T-cell (primary cell): ENCODE measurements at places on chromosomes 5 and 9.

DNA sequence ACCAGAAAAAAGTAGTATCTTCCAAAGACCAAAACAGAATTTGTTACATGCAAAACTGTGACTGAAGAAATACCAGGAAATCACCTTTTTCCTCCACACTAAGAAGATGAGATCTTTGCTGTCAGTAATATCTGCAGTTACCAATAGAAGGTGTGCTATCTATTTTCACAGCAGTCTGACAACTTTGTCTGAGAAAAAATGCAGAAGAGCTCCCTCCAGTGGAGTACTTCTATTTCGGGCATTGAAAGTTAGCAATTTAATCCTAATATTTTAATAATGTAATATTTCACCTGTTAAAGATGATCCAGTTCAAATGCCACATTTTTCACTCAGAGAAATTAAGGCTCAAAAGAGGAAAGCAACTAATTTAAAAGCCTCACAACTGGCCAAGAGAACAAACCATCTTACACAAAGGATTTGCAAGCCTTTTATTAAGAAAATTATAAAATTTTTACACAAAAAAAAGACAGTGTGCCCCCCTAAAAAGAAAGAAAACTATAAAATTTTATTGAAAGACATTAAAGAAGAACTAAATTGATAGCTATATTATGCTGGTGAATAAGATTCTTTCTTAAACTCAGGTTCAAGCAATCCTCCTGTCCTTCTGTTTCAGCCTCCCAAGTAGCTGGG, 50.6 kb downstream of the DEPDC1B start:
- H3K27me3 ChIP-seq, result no peaks in the 10 kb centered on the region
- no peak overlapping the region for H3K27ac ChIP-seq
- no peaks in the 10 kb centered on the region for H3K36me3 ChIP-seq
- H3K4me3 ChIP-seq, result no peak overlapping the region
- no peaks in the 10 kb centered on the region for H3K4me1 ChIP-seq

- H3K4me3 ChIP-seq, result no peak overlapping the region
- no peak overlapping the region for H3K27ac ChIP-seq
- H3K36me3 ChIP-seq, result no peaks in the 10 kb centered on the region
- H3K27me3 ChIP-seq, result no peaks in the 10 kb centered on the region
These were observed 18.5 kb downstream of the COL15A1 start for GRCh38 chr9:98962181-98962560.

DNA sequence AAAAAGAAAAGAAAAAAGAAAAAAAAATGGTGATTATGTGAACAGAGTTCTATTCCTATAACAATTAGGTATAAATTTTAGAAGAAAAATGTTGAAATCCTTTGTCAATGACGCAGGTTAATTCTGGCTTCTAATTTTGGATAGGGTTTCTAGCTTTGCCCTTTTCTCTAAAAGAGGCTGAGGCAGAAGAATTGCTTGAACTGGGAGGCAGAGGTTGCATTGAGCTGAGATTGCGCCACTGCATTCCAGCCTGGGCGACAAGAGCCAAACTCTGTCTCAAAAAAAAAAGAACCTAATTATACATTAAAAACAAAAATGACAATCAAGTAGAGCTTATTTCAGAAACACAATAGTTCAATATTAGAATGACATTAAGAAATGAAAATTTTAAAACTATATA, 2.9 kb downstream of the STXBP1 start:
- H3K4me1 ChIP-seq, result peaks cover 17% of the 10 kb centered on the region
- H3K27me3 ChIP-seq, result peaks cover 7% of the 10 kb centered on the region
- H3K36me3 ChIP-seq, result no peaks in the 10 kb centered on the region
- no peak overlapping the region for H3K27ac ChIP-seq
- no peak overlapping the region for H3K4me3 ChIP-seq

- peaks cover 13% of the 10 kb centered on the region for H3K4me1 ChIP-seq
- H3K27ac ChIP-seq, result no peak overlapping the region
- no peak overlapping the region for H3K4me3 ChIP-seq
- no peaks in the 10 kb centered on the region for H3K36me3 ChIP-seq
These were observed 84.5 kb downstream of the SLC1A1 start for GRCh38 chr9:4574657-4575243.

DNA sequence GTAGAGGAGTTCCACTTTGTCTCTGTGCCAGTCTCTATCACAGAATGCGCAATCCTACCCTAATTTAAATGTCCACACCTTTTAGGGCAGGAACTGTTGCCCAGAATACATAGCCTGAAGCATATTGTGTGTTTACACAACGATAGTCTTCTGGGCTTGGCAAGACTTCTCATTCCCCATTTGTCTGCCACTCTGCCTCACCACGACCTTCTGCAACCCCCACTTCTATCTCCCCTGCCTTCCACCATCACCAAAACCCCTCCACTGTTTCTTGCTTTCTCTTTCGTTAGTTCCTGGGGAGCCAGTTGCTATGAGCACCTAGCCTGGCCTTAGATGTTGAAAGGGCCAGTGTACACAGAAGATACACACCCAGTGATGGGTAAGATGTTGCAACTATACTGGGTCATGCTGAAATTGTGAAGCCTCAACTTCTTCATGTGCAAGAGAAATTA, 883 bp upstream of the RNF145 start:
- H3K27me3 ChIP-seq, result no peaks in the 10 kb centered on the region
- H3K27ac ChIP-seq, result peak overlapping the region; percentile 78
- no peak for DNase-seq
- H3K36me3 ChIP-seq, result no peaks in the 10 kb centered on the region

GRCh38 chr5:35855187-35855586, 1.5 kb upstream of the IL7R start:
- H3K27me3 ChIP-seq, result no peaks in the 10 kb centered on the region
- H3K36me3 ChIP-seq, result peaks cover 16% of the 10 kb centered on the region
- H3K27ac ChIP-seq, result peak overlapping the region; percentile 99

- H3K4me1 ChIP-seq, result no peaks in the 10 kb centered on the region
- peaks cover 7% of the 10 kb centered on the region for H3K36me3 ChIP-seq
- no peaks in the 10 kb centered on the region for H3K27me3 ChIP-seq
These were observed 44.8 kb downstream of the RCL1 start for GRCh38 chr9:4837261-4838188.

- H3K4me3 ChIP-seq, result no peak overlapping the region
- no peak overlapping the region for H3K27ac ChIP-seq
- H3K4me1 ChIP-seq, result no peaks in the 10 kb centered on the region
- H3K27me3 ChIP-seq, result no peaks in the 10 kb centered on the region
These were observed 380.7 kb downstream of the MRPS30 start for GRCh38 chr5:45189481-45189880.

GRCh38 chr5:95743232-95743631, 12.1 kb downstream of the RHOBTB3 start:
- H3K36me3 ChIP-seq, result no peaks in the 10 kb centered on the region
- no peak overlapping the region for H3K27ac ChIP-seq
- DNase-seq, result no peak

- peaks cover 22% of the 10 kb centered on the region for H3K27me3 ChIP-seq
- no peak overlapping the region for H3K4me3 ChIP-seq
- H3K4me1 ChIP-seq, result no peaks in the 10 kb centered on the region
- H3K36me3 ChIP-seq, result no peaks in the 10 kb centered on the region
- no peak for DNase-seq
These were observed 125.4 kb upstream of the BOD1 start for GRCh38 chr5:173741729-173742431.

- no peaks in the 10 kb centered on the region for H3K4me1 ChIP-seq
- no peak overlapping the region for H3K27ac ChIP-seq
- no peak overlapping the region for H3K4me3 ChIP-seq
- no peaks in the 10 kb centered on the region for H3K27me3 ChIP-seq
- DNase-seq, result no peak
These were observed 414.0 kb downstream of the ELAVL2 start for GRCh38 chr9:23412046-23412445.

- no peak overlapping the region for H3K27ac ChIP-seq
- peaks cover 5% of the 10 kb centered on the region for H3K27me3 ChIP-seq
- peak; percentile 4 for DNase-seq
- no peaks in the 10 kb centered on the region for H3K4me1 ChIP-seq
- H3K36me3 ChIP-seq, result no peaks in the 10 kb centered on the region
- H3K4me3 ChIP-seq, result no peak overlapping the region
These were observed 67.0 kb upstream of the DPYSL3 start for GRCh38 chr5:147576646-147577535.

DNA sequence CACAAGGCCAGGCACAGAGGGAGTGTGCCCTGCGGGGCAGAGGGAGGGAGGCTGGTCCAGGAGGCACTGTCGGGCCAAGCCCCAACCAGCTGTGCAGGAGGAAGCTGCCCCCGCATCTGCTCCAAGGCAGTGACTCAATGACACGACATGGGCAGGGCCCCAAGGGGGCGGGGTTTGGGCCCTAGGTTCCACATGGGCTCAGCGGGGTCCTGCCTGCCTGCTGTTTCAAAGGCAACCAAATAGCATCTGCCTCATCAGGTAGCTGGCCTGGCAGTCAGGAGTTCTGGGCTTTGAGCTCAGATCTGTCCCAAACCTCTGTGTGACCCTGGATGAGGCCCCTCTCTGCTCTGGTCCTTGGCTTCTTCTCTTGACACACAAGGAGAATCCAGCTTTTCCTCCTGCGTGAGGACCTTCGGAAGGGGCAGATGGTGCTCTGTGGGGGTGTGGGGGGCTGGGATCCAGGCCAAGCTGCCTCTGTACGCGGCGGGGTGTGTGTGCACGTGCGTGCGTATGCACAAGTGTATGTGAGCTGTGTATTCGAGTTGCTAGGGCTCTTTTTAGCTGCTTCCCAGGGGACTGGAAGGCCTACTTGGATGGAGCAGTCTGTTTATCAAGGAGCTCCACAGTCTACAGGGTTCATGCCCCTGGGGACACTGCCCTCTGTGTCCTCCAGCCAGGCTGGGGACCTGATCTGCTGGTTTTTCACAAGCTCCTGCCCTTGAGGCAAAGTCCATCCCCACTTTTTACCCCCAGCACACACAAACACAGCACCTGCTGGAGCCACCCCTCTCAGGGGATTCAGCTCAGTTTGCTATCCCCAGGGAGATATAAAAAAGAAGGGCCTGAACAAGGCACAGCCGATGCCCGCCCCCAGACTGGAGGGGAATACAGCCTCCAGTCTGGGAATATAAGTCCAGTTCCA, 138.9 kb downstream of the RGS3 start:
- no peaks in the 10 kb centered on the region for H3K27me3 ChIP-seq
- H3K4me3 ChIP-seq, result no peak overlapping the region
- no peak overlapping the region for H3K27ac ChIP-seq
- H3K4me1 ChIP-seq, result no peaks in the 10 kb centered on the region
- peaks cover 13% of the 10 kb centered on the region for H3K36me3 ChIP-seq
- no peak for DNase-seq

DNA sequence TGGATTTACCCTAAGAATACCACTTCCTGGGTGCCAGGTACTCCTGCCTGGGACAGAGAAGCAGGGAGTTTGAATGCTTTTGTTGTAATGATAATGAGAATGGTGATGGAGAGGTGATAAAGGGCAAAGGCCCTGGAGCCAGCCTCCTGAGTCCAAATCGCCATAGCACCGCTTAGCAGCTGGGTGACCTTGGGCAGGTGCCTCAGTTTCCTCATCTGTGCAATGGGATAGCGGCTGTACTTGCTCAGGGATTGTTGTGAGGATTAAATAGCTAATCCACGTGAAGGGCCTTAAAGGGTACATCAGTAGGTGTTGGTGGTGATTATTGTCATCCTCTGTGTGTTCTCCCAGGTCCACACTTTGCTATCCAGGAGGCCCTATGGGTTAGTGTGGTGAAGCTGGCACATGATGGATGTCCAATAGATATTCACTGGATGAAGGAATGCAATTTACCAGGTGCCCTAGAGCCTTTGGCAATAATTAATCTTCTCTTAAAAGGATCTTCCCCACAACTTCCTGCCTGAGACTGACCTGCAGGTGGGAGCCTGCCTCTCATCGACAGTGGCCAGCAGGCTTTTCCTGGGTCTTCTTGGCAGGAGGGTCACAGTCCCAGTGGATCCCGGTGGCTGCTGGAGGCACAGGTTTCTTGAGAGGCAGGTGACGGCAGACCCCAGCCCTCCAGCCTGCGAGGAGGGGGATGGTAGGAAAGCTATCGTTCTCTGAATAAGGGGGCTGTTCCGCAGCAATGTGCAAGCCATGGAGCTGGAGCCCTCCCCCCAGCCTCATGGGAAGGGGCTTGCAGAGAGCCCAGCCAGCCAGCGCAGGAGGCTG, 160.2 kb downstream of the MACROH2A1 start:
- H3K27ac ChIP-seq, result no peak overlapping the region
- peaks cover 9% of the 10 kb centered on the region for H3K27me3 ChIP-seq
- no peak overlapping the region for H3K4me3 ChIP-seq
- DNase-seq, result no peak
- no peaks in the 10 kb centered on the region for H3K36me3 ChIP-seq
- H3K4me1 ChIP-seq, result no peaks in the 10 kb centered on the region

DNA sequence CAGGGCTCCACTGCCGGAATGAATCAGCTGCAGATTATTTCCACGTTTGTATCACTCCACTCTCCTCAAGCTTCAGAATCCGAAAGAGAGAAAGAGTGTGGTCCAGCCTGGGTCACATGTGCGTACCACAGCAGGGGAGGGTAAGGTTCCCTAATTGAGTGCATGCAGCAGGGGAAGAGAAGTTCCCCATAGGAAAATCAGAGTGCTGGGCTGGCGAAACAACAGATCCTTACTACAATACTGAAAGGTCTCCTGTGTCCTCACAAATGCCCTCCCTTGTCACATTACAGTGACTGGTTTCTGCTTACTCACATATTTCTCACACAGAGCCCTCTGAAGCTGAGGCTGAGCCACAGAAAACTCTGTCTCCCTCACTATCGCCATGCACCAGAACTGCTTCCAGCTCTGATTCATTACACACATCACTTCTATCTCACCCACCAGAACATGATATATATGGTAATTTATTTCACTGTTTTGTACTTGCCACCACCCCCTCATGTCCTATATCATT, 532.2 kb upstream of the TUSC1 start:
- DNase-seq, result no peak
- H3K4me3 ChIP-seq, result no peak overlapping the region
- H3K27ac ChIP-seq, result no peak overlapping the region

- H3K27ac ChIP-seq, result no peak overlapping the region
- peaks cover 16% of the 10 kb centered on the region for H3K4me1 ChIP-seq
- H3K36me3 ChIP-seq, result no peaks in the 10 kb centered on the region
These were observed 51.1 kb downstream of the RICTOR start for GRCh38 chr5:39023121-39023520.

DNA sequence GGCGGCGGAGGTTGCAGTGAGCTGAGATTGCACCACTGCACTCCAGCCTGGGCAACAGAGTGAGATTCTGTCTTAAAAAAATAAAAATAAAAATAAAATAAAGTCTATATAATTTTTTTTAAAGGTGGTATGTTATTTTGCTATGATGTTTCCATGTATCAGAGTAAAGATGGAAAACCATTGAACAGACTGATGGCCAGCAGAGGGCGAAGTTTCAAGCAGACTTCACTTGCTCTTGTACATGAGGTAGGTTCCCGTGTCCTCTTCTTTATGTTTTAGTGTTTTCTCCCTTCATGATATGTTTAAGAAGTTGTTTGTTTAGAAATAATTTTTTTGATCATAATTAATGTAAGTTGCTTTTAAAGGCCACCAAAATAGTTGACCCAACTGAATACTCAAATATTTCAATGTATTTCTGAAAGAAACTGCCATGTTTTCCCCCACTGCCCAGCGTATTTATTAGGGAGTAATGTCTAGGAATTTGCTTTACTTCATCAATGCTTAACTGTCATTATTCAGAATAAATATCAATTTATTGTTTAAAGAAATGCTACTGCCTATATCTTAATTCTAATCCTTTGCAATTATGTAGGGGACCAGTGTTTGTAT, 146.4 kb downstream of the HACD4 start:
- no peaks in the 10 kb centered on the region for H3K27me3 ChIP-seq
- H3K4me3 ChIP-seq, result no peak overlapping the region
- no peaks in the 10 kb centered on the region for H3K4me1 ChIP-seq
- H3K27ac ChIP-seq, result no peak overlapping the region
- peak; percentile 37 for DNase-seq

- no peak for DNase-seq
- H3K27ac ChIP-seq, result no peak overlapping the region
- H3K4me1 ChIP-seq, result no peaks in the 10 kb centered on the region
These were observed 32.6 kb downstream of the MAPK9 start for GRCh38 chr5:180259260-180259611.

GRCh38 chr9:94760660-94761059, 34.2 kb downstream of the AOPEP start:
- no peak for DNase-seq
- no peaks in the 10 kb centered on the region for H3K27me3 ChIP-seq
- no peak overlapping the region for H3K27ac ChIP-seq
- no peaks in the 10 kb centered on the region for H3K4me1 ChIP-seq
- peaks cover 3% of the 10 kb centered on the region for H3K36me3 ChIP-seq
